Breast epithelium (tissue), 4 donors: ENCODE measurements at places on chromosomes 6 and 20. TPM values are rescaled to one million over a fixed set of nuclear protein-coding genes. Genes with fewer than 3 reads are reported as not detected.

- DNase-seq = no peak
Observed at GRCh38 chr6:72969666-72970065, 255.6 kb downstream of the KHDC1L start.

GRCh38 chr6:146905181-146905704, 299.0 kb upstream of the STXBP5 start:
- DNase-seq = peak; percentile 69

DNA sequence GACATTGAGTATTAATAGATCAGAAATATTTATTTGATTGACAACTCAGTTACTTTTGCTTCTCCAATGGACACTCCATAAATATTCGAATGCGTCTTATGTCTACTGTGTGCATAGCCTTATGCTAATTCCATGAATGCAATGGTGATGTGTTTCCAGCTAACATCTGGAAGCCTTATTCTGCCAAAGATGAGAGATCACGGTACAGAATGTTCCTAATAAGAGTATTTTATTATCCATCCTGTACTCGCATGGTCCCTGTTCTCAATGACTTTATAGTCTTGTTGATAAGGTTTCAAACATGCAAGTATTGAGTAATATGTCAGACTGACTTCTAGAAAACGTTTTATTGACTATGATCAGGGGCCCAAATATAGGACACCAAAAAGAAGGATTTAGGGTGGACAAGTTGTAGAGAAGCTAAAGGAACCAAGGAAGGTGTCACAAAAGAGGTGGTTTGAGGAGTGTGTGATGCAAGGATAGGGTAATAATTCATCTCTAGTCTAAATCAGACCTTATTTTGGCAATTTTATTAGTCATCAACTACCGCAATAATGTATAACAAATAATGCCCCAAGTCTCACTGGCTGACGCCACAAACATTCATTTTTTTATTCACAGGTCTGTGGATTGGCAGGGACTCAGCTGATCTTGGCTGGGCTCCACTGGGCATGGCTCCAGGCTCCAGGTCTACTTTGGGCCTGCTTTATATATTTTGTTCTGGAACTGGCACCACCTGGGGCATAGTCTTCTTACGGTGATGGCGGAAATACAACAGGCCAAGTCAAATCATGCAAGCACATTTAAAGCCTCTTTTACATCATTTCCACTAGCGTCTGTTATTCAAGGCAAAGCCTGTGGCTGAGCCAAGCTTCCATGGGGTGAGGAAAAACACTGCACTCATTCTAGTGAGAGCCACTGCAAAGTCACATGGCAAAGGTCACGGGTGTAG, 24.5 kb upstream of the CD83 start:
- no peak for DNase-seq

GRCh38 chr6:84588697-84589080, 175.7 kb downstream of the TBX18 start:
- no peak for DNase-seq

DNA sequence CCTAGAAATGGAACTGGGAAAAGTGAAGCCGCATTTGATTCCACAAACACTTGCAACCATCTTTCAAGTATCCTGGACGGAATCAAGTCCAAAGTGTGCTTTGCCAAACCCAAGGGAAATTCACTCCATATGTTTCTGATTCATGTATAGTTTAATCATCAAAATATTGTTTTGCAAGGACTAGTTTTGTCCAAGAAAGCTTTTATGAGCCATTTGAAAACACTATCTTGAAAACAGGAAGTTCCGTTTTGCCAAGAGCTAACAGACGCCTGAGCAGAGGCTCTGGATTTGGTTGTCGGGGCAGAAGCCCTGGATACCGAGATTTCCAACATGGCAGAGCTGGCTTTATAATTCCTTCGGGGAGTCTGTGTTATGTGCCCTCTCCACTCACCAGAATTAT, 251.1 kb downstream of the PHACTR1 start:
- DNase-seq = no peak

GRCh38 chr20:63084563-63084927, 77.8 kb upstream of the BHLHE23 start:
- no peak for DNase-seq

GRCh38 chr6:151149793-151150192, 90.0 kb upstream of the AKAP12 start:
- DNase-seq = no peak

The C6orf132 gene
- 20.2 TPM for total RNA-seq

The PAK5 gene
- 1.3 TPM for total RNA-seq

The MARCKS gene
- total RNA-seq = 19.8 TPM
